ENCODE measurements at places on chromosomes 7 and 10. TPM values are rescaled to one million over a fixed set of nuclear protein-coding genes. Genes with fewer than 3 reads are reported as not detected.

DNA sequence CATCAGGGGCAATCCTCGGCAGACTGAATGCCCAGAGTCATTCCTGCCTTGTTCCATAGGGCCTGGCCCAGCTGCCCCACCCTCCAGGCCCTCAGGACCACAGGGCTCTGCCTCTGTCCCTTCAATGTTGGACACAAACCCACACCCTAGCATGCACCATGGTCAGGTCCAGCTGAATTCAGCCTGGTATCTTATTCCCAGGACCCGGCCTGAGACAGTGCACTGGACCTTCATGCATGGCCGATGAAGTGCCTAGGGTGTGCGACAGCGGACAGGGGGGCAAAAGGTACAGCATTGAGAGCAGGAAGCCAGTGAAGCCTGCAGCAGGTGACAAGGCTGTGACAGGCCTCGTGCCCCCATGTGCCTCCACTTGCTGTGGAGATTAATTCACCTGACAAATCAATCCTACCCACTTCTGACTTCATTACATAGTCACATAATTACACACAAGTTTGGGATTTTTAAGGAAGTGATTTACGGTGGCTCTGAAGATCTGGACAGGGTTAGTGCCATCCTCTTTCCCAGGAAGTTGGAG lies 261.9 kb downstream of the GRID1 start:
- DNase-seq = no peak

DNA sequence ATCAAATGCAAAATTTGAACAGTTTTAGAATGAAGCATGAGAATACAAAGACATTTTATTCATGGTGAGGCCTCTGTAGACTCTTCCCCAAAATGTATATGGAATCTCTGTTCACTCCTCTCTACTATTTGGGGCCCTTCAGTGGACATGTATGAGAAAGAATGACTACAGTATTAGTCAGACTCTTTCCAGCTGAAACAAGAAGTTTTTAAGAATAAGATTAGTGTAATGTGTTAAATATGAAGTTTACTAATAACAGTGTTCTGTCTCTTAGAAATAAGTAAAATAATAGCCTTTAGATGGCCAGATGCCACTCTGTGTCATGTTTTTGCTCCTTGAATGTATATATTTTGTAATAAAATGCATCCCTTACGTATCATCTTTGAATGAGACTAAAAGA lies 585.6 kb downstream of the SUGCT start:
- no peak for DNase-seq

WDFY4 gene
- not detected for total RNA-seq

OR2A7 gene
- total RNA-seq = 3.2 TPM

- no peak for DNase-seq
These were observed 13.0 kb downstream of the EN2 start for GRCh38 chr7:155470686-155471638.

ADCYAP1R1 gene
- not detected for total RNA-seq

DNA sequence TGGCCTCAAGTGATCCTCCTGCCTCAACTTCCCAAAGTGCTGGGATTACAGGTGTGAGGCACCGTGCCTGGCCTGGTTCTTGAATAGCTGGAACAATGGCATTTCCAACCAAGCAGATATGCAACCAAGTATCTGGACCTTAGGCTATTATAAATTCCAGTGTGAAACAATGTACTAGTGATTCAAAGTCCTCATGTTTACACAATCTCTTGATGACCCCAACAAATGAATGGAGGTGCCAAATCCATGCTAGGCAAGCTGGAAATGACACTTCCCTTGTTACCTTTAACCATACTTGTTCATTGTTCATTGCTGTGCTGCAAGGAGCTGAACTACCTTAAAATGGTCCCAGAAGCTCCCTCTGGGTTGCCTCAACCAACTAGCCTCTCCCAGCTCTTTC lies 282.2 kb upstream of the KLF14 start:
- no peak for DNase-seq

CALML5 gene
- not detected for total RNA-seq

GRCh38 chr7:70805360-70805759 lies 326.6 kb upstream of the GALNT17 start:
- DNase-seq = no peak

SPDYE8 gene
- not detected for total RNA-seq

- DNase-seq = no peak
These were observed 57.9 kb downstream of the GATA3 start for GRCh38 chr10:8112230-8112905.

- DNase-seq = no peak
These were observed 90.1 kb downstream of the TEX36 start for GRCh38 chr10:125592897-125593296.

DNA sequence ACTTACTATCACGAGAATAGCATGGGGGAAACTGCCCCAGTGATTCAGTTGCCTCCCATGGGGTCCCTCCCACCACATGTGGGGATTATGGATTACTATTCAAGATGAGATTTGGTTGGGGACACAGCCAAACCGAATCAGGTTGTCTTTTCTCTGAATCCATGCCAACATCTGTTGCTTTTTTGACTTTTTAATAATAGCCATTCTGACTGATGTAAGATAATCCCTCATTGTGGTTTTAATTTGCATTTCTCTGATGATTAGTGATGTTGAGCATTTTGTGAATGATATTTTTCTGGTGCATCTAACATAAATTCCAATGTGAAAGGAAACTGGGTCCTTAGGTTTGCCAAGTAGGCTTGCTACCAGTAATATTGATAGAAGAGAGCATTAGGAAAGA lies 69.0 kb upstream of the ARHGAP21 start:
- DNase-seq = no peak

- no peak for DNase-seq
These were observed 755.2 kb upstream of the SORCS1 start for GRCh38 chr10:107919626-107920235.

CHAT gene
- total RNA-seq = not detected

DNA sequence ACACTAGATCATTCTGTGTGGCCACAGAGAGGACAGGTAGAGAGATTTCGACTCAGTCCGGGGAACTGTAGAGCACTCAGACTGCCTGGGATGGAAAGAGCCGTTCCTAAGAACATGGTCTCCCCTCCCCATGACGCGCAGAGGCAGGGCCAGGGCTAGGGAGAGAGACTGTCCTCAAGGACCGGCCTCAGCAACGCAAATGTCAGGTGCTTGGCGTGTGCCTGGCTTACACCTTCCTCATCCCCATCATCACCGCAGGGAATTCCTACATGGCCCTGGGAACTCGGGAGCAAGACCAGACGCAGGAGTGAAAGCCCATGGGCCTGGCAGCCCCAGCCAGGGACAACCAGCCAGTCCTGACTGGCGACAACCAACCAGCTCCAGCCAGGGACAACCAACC lies 55.6 kb downstream of the PROSER2 start:
- no peak for DNase-seq

DNA sequence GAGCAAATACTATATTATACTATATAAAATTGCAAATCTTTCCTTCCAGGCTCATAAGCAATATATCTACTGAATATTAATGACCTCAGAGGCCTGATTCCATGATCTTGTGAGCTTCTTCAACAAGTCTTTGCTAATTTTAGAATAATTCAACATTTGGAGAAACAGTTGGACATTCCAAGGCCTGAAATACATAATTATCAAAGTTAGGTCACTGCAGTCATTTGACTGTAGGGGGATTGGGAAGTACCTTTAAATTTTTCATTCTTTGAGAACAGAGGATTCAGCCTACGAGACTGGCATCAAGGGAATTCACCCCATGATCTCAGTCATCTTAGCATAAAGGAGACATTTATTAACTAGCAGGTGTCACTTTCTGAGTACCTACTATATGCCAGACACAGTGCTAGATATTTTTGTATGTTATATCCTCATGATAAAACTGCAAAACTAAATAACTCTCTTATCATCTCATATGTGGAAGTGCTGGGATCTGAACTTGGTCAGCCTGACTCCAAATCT lies 85.4 kb downstream of the DOCK4 start:
- no peak for DNase-seq

FEZF1 gene
- not detected for total RNA-seq

UNCX gene
- total RNA-seq = not detected

AKR1C8 gene
- total RNA-seq = 1.5 TPM

DNA sequence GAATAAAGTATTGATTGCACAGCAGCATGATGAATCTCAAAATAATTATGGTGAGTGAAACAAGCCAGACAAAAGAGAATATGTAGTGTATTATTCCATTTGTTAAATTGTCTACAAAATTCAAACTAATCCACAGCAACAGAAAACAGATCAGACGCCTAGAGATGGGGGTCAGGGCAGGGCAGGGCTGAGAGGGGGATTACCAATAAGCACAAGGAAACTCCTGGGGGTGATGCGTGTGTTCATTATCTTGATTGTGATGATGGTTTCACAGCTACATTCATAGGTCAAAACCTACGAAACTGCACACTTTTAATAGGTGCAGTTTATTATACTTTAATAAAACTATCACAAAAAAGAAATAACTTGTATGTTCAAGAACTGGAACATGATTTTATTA lies 132.7 kb upstream of the CDK6 start:
- no peak for DNase-seq

GRCh38 chr7:36076074-36076473 lies 77.0 kb upstream of the EEPD1 start:
- no peak for DNase-seq

DNA sequence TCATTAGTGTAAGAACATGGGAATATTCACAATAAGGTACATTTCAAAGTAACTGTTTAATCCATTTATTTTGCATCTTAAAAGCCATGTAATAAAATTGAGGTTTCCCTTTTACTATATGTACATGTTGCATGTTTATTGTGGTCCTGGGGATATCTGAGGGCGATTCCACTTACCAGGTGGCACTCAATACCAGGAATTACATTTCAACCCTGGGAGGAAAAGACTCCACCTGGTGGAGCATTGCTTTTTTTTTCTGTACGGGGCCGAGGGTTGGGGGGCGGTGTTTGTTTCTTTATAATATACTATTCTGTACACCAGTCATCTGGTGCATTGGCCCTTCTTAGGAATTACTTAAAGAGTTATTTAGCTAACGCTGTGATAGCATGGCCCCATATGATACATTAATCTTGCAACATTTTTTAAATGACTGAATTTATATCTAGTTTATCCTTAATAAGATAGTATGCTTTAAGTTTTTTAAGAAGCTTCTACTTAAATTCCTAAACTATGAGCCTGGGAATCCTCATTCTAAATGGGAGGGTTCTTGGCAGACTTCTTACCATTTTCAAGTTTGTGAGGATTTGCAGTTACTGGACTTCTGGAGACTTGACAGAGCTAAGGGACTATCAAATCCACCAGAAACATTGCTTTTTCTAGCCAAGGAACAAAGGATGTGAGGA lies 7.2 kb upstream of the HGF start:
- DNase-seq = no peak

GRCh38 chr7:20541608-20542349 lies 73.7 kb upstream of the ABCB5 start:
- no peak for DNase-seq

GRCh38 chr7:37758501-37759045 lies 75.0 kb downstream of the GPR141 start:
- no peak for DNase-seq

- no peak for DNase-seq
These were observed 44.9 kb downstream of the DRGX start for GRCh38 chr10:49350846-49351532.

ELN gene
- not detected for total RNA-seq

- peak; percentile 91 for DNase-seq
These were observed 766 bp upstream of the EIF3B start for GRCh38 chr7:2353936-2354185.

GRCh38 chr10:67827811-67828210 lies 10.2 kb downstream of the DNAJC12 start:
- DNase-seq = no peak

DNA sequence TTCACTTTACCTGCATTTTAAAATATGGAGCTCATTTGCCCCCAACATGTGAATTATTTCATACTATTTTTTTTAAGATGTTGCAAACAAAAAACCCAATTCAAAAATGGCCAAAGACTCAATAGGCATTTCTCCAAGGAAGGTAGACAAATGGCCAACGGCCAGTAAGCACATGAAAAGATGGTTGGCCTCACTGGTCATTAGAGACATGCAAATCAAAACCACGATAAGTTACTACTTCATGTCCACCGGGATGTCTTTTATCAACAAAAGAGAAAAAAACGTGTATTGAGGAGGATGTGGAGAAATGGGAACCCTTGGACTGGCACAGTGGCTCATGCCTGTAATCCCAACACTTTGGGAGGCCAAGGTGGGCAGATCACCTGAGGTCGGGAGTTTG lies 3.4 kb upstream of the CTBP2 start:
- DNase-seq = no peak

DNA sequence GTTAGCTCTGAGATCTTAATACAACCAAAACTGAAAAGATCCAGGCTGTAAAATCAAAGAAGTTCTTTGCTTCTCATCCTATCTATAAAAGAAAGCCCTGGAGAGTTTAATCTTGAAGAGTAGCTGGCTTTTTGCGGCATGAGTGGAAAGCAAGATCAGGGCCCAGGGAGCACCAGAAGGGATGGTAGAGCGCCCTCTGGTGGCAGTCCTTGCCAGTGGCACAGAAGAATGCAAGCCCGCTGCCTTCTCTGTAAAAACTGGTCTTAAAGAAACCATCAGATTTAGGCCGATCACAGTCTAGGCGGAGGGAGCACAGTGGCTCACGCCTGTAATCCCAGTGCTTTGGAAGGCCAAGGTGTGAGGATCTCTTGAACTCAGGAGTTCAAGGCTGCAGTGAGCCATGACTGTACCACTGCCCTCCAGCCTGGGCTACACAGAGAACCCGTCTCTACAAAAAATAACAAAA lies 35.6 kb downstream of the CPN1 start:
- peak; percentile 82 for DNase-seq

CH25H gene
- not detected for total RNA-seq

CPA2 gene
- not detected for total RNA-seq

- no peak for DNase-seq
These were observed 46.1 kb upstream of the NPTX2 start for GRCh38 chr7:98571006-98571405.

DNA sequence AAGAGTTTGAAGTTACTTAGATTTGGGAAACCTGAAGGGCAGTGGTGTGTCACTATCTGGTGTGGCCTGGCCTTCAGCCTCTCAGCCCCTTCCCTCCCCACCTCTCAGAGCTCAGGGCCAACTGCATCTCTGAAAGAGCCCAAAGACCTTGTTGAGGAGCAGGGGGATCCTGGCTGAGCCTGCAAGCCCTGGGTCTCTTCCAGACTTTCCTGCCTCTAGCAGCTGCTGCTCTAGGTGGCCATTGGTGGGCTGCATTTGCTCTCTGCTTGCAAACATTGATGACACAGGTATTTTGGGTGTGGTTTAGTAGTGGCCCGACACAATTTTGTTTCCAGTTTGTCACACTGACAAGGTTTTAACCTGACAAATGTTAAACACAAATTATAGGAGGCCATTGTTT lies 3.1 kb upstream of the UPP1 start:
- DNase-seq = no peak

DNA sequence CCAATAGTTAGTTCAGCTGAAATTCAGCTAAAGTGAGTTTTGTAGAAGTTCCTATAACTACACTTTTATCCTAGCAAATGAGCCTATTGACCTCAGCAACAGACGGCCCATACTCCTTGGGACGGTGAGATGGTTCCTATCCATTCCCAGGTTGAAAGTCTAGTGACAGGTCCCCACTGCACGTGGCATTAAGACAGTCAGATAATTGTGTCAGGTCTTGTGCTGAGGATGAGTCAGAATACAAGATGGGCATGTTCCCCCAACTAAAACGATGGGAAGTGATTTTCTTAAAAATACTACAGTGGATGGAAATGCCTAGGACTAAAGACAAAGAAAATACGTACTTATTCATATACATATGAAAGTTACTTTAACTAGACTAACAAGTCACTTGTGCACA lies 2.1 kb downstream of the CAV1 start:
- no peak for DNase-seq

FAS gene
- total RNA-seq = 91.1 TPM
